ENCODE measurements at places on chromosomes 1 and 21.

- peak; percentile 59 for DNase-seq
These were observed 699 bp downstream of the MAP3K6 start for GRCh38 chr1:27366113-27366410.

DNA sequence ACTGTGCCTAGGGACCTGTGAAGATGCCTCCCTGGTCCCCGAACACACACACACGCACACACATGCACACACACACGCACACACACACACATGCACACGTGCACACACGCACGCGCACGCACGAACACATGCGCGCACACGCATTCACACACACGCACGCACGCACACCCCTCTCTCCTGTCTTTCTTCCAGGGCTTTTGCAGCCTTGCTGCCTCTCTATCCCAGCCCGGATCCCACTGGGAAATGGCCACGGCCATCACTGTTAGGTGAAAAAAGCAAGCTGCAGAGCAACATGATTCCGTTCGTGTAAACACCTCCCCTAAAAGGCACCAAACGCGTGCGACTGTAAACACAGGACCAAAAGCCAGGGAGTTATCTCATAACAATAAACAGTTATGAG lies 39.7 kb downstream of the NKAIN1 start:
- DNase-seq: no peak

DNA sequence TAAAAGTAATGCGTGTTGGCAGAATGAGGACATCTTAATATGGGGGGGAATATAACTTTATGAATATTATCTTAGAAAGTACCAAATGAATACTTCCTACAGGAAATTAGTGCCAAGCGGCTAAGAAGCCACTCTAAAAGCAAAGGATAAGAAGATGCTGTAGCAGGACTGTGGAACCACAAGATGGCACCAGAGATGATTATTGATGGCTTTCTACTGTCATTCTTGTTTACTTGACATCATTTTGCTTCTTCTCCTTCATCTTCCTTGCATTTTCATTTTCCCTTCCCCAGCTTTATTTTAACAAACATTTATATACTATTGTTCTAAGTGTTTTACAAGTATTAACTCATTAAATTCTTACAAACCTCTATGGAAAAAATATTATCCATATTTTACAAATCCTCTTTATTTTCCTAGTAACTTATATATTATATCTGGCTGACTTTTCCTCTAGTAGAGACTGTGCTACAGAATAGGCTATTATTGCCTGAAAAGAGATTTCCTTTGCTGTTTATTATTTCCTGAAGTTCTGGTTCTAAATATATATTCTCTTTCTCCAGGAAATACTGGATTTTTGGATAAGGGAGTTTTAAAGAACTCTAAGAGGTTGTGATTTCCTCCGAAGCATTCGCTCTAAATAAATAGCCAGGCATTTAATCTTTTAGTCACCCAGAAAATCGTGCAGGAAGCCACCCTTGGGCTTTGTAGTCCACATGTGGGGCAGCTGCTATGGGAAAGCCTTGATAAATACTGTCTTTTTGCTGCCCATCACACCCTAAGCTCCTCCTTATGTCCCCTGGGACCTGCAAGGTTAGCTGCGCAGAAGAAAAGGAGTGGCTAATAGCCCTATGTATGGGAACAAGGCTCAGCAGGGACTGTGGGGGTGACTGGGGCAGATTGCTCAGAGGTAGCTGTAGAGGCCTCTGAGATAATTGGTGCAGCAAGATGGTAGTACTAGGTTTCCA lies 69.8 kb downstream of the TPR start:
- peak; percentile 39 for DNase-seq

DNA sequence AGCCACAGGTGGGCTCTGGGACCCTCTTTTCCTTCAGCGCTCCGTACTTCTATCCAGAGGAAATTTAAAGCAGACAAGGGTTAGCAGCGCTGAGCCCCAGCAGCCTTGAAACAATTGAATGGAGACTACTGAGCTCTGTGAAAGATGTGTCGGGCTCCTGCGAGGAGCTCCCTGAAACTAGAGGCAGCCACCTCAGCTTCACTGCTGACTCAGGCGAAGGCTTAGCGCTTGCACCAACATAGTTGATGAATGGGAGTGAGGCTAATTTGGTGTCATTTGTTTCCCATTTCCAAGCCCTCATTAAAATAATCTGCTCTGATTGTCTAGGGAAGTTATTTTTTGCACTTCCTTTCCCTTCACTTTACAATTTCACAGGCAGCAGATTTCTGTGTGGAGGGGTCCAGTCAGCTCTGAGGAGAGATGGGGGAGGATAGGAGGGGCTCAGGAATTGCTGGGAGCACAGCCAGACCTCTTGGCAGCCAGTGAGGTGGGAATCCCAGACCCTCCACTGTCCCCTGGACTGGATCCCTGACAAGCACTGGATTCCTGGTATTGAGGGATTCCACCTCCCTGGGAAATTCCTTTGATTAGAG lies 398.9 kb upstream of the PLXNA2 start:
- no peak for DNase-seq

GRCh38 chr1:107669996-107670395 lies 295.0 kb downstream of the VAV3 start:
- DNase-seq: peak; percentile 8

Data from NCI-H1694 treated with DMSO at 0.1 percent for 48 hours (cell line).